CD4-positive, alpha-beta T cell treated with Interleukin-4 for 4 hours (primary cell): ENCODE measurements at places on chromosomes 11 and 22.
A peak's percentile ranks its signal among the peaks of the same experiment; 100 is the strongest.

DNA sequence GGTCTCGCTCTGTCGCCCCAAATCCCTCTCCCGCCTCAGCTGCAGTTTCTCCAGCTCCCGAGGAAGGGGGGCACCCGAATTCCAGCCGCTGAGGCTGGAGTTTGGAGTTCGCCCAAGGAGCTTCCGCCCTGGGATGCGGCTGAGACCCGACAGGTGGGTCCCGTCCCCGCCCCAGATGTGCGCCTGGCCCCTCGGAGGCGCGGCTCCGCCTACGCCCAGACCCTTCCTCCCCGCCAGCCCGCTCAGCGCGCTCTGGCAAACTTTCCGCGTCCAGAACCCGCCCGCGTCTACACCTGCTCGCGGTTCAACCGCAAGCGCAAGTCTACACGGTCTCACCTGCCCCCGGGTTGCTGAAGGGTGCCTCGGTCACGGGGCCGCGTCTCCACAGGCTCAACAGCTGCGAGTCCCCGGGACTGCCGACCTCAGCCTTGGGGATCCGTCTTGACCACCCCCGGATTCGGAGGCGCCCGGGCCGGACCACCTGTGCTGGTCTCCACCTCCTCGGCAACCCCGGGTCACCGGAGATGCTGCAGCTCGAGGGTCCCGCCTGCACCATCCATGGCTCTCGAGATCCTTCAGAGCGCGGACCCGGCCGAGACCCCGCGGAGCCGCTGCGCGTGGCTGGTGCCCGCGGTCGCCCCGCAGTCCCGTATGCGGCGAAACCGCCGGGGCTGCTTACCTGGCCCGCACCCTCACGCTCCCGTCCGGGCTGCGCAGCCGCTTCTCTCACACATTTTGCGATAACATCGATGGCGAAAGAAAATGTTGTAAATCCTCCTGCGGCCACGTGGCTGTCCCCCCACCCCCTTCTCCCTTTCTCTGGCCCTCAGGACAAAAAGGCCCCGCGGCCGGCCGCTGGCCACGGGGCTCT, 63.6 kb downstream of the NFAM1 start:
- DNase-seq = peak; percentile 9

DNA sequence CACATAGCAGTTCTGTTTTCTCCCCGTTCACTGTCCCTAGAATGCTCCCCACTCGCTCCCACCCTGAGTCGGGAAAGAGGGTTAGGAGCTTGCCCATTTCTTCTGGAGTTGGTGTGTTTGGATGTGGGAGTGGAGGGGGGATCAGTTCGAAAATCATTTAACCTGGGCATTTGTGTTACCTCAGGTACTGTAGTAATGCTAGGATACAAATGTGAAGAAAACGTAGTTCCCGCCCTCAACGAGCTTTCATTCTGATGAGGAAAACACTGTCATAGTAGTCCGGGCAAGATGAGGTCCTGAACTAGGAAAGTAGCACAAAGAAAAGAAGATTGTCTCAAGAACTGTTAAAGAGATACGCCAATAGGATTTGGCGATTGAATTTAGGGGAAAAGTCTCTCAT, 539 bp downstream of the SDHD start:
- DNase-seq = no peak

DNA sequence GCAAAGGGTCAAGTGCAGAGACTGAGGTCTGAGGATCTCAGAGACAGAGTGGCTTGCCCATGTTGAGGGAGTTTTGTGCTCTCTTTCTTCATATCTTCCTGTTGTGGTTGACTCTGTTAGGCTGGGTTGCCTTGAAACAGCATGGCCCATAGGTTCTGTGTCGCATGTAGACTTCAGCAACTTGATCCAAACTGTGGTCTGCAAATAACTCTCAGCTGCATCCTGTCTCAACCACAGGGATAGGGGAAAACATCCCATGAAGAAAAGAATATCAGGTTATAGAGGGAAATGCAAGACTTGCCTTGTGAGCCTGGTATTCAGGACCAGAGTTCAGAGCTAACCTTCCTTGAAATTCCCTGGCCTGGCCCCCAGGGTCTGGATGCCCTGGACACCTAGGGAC, 69.4 kb downstream of the FLI1 start:
- DNase-seq = no peak

DNA sequence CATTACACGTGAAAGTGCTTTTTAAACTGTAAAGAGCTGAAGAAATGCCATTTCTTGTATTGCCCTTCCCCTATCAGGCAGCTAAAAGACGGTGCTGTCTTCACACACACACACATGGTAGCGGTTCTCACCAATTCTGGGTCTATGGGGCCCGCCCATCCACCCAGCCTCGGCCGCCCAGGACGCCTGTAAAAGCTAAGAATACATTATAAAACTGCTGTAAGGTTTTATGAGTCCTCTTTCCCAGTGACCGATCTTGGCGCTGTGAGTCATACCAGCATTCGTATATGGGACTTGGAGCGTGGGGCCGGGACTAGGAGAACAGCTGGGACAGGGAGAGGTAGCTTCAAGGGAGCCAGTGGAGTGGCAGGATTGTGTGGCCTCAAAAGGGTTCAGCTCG, 149.7 kb upstream of the CADM1 start:
- DNase-seq = no peak

DNA sequence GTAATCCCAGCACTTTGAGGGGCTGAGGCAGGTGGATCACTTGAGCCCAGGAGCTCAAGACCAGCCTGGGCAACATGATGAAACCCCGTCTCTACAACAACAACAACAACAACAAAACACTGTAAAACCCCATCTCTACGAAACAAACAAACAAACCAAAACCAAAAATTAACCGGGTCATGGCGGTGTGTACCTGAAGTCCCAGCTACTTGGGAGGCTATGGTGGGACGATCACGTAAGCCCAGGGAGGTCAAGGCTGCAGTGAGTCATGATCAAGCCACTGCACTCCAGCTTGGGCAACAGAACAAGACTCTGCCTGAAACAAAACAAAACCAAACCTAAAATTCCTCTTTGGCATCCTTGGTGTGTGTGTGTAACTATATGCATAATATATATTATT, 7.0 kb upstream of the POLA2 start:
- no peak for DNase-seq

- DNase-seq = no peak
Measured at GRCh38 chr22:41408665-41409064, 26.9 kb downstream of the TEF start.

DNA sequence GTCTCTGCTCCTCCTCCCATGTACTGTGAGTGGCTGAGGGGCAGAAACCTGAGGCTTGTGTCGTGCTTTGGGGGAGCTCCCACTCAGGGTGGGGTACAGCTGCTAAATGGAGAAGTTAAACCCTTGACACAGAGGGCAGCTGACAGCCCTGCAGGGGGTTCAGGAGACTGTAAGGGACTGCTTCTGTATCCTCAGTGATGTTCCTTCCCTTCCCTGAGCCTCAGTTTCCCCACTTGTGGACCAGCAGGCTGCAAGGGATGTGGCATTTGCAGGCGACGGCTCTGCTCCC, 15.6 kb downstream of the SYNGR1 start:
- no peak for DNase-seq

DNA sequence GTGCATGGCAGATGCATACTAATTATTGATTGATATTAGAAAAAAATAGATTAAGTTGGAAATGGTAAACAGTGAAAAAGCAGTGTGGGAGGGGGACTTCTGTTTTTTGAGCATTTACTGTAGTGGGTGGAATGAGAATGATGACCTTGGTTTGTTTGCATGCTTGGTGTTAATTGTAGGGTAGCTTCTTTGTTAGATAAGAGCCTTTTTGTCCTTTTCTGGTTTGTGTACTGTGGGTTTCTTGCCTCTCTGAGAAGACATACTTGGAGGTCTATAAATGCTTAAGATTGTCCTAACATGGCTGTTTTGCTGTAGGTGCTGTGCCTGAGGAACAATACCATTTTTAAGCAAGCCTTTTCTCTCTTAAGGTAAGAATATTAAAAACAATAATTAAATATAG, 17.0 kb downstream of the MRPL48 start:
- no peak for DNase-seq

GRCh38 chr22:23912293-23912903, 18.2 kb downstream of the MIF start:
- DNase-seq = no peak

DNA sequence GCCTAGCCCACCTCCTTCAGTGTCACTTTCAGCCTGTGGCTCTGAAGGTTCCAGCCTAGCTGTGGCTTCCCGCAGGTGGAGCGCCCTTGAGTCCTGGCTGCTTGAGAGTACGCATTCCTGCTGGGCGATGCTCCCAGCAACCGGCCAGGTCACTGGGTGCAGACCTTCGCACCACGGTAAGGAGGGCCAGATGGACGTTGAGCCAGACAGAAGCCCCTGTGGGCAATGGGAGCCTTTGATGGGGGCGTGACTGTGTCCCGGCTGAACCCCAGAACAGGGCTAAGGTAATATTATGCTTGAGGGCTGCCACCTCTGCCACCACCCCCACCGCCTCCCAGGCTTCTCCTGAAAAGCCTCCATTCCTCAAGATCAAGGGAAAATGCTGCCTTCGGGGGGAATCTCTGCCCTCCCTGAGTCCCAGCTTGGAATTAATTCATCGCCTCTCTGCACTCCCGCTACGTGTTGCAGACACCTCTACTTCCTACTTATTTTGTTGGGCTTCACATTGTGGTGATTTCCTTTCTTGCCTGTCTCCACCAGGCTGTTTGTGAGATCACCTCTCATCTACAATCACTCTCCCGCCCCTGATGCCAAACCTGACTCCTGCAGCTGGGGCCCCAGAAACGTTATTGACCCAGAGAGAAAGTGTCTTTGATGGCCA, 144.9 kb upstream of the NECTIN1 start:
- no peak for DNase-seq

DNA sequence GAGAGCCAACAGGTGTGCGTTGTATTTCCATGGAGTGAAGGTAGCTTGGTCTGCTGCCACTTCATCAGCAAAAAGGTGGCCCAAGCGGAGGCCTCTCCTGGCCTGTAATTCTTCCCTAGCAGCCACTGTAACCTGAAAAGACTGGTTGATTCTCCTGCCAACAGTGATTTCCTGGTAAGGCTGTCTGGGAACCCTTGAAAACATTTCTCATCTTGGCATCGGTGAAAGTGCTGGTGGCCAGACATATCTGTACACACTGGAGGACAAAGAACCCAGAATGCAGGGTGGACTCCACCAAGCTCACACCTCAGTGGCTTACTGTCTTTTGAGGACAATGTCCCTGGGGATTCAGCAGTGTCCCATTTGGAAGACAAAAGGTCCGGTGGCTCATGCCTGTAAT, 128.0 kb downstream of the TRIM29 start:
- no peak for DNase-seq

DNA sequence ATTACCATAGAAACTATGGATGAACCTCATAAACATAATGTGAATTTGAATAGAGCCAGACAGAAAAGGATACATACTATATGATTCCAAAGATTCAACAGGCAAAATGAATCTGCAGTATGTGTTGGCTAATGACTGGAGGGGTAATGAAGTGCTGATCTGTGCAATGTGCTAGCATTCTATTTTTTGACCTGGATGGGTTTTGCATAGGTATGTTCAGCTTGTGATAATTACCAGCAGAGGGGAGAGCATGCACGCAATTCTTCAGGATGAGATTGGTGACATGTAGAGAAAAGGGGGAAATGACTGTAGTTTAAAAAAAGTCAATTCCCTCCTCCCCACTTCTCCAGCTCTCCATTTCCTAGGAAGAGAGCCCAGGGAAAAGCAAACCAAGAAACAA, 618 bp upstream of the CCDC81 start:
- DNase-seq = no peak
